ENCODE measurements at places on chromosomes 1 and 21.

GRCh38 chr1:231774719-231775335 lies 148.2 kb downstream of the DISC1 start:
- DNase-seq: no peak

GRCh38 chr1:180301135-180301742 lies 71.2 kb downstream of the LHX4 start:
- no peak for DNase-seq

- no peak for DNase-seq
Observed at GRCh38 chr1:185363205-185363604, 46.2 kb upstream of the IVNS1ABP start.

DNA sequence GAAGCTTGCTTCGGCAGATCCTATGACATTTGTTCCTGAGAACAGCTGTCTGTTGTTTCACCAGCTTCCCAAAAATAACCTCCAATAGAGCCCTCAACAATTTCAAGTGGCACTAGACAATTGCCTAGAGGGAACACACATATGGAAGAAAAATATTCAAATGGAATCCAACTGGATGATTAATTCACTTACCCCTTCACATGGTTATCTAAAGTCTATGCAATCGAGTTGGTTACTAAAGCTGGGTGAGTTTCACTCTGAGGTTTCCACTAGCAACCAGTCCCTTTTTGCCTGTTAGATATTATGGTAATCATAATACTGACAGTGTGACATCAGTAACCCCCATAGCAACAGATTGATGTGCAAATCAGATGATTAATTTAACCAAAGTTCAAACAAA lies at the start of gene LEMD1:
Gene LEMD1, minus strand, starts transcription at position 259 of the 400 bp plus-strand sequence. CDS start 1,520 bp downstream, outside the sequence.
- DNase-seq: no peak

DNA sequence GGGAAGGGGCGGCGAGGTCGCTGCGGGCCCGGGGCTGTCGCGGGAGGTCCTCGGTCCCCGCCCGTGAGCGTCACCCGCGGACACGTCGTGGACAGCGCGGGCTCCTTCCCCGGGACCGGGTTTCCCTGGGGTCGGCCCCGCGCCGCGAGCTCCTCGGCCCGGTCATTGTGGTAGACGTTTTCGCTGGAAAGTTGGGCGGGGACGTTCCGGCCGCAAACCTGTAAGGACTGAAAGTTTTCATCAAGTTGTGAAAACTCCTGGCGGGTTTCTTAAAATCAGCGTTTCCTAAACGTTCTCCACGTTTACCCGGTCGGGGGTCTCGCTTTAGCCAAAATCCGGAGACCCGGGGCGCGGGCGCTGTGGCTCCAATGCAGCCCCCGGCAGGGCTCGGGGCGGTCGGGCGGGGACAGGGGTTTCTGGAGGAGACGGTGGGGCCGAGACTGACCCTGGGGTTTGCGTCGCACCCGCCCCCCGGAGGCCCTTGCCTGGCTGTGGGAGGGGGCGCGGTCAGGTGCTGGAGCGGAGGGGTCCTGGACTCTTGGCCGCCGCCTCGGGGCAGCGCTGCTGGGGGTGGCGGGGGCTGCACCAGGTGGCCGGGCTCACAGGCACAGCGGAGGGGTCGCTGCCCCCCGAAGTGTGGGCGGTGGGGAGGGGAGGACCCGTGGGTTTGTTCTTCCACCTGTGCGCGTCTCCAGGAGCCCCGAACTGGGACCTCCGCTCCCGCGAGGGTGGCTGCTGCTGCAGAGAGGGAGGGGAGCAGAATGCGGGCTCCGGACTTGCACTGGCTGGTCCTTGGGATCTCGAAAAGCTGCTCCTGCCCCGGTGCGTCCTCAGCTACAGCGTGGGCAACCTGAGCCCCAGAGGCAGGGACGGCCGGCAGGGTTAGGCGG lies 827 bp downstream of the PRKCZ start:
- no peak for DNase-seq

DNA sequence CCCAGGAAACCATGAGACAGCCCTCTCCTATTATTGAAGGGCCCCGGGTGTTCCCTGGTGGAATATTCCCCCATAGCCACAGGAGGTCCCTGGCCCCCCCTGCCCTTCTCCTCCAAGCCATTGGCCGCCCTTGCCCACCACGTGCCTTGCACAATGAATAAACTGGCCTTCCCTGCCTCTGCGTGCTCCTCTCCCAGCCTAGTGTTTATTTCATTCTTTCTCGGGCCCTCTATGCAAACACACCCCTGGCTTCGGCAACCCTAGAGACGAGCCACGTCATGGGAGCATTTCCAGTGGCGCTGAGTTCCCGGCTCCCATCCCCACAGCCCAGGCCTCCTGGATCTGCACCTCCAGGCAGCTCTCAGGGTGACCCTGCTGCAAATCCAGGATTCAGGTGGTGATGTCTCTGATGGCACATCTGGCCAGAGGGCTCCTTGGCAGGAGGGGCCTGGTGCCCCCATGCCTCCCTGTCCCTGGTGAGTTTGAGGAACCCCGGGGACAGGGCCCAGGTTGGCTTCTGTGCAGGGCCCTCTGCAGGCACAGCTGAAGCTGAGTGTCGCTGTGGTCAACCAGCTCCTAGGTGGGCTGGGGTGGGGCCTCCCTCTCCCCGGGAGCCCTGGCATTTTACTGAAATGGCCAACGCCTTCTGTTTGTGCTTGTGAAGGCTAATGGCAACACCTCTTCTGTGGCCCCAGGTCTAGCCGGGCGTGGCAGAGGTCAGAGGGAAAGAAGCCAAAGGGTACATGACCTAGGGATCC lies 6.2 kb downstream of the KRTAP10-12 start:
- no peak for DNase-seq

- no peak for DNase-seq
Observed at GRCh38 chr1:15975358-15975804, 520 bp downstream of the ZBTB17 start.

GRCh38 chr1:228918335-228918734 lies 183.1 kb downstream of the RHOU start:
- DNase-seq: no peak

- DNase-seq: no peak
Observed at GRCh38 chr1:177069490-177069889, 95.0 kb downstream of the ASTN1 start.

All from mucosa of gallbladder (tissue), 1 donor.